NCI-H1092 treated with DMSO at 0.1 percent for 48 hours (cell line): ENCODE measurements at places on chromosomes 7 and 10.

DNA sequence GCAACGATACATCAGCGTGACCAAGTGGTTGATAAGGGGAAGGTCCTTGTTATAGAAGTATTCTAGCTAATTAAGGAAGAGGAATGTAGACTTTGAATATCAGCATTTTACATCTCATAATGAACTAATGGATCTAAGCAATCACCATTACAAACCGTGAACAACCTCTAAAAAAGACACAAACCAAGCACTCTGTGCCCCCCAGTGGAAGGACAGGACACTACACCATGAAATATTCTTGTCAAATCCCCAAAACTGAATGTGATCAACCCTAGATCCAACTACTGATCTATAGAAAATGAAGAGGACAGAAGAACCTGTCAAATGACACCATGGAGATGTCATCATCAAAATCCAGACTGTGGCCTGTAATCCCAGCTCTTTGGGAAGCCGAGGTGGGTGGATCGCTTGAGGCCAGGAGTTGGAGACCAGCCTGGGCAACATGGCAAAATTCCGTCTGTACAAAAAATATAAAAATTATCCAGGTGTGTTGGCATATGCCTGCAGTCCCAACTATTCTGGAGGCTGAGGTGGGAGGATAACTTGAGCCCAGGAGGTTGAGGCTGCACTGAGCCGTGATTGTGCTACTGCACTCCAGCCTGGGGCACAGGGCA is 111.3 kb upstream of the CARD11 start:
- peak; percentile 52 for DNase-seq

- no peak for DNase-seq
Observed at GRCh38 chr7:44400033-44400511, 74.7 kb upstream of the CAMK2B start.

DNA sequence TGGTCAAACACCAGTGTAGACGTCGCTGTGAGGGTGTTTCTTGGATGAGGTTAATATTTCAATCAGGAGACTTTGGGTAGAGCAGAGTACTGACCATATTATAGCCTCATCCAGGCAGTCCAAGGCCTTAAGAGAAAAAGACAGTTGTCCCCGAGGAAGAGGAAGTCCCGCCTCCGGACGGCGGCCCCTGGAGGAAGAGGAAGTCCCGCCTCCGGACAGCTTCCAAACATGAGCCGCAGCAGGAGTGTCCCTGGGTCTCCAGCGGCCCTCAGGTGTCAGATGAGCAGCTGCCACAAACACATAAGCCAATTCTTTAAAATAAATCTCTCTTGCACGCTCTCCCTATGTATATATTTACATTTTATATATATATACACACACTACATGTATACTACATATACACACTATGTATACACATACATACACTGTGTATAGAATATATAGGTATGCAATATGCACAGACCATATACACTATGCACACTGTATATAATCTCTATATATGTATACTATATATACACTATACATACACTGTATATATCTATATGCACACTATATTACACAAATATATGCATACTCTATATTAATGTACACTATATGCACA is 37.5 kb downstream of the PWWP2B start:
- no peak for DNase-seq

- no peak for DNase-seq
Observed at GRCh38 chr10:106310596-106310995, 853.9 kb downstream of the SORCS1 start.

- DNase-seq = peak; percentile 99
Observed at GRCh38 chr7:100673302-100673941, at the start of gene GNB2. Gene GNB2, plus strand, starts transcription at chr7:100673740. Its CDS starts 2,526 bp downstream, at chr7:100676266.

DNA sequence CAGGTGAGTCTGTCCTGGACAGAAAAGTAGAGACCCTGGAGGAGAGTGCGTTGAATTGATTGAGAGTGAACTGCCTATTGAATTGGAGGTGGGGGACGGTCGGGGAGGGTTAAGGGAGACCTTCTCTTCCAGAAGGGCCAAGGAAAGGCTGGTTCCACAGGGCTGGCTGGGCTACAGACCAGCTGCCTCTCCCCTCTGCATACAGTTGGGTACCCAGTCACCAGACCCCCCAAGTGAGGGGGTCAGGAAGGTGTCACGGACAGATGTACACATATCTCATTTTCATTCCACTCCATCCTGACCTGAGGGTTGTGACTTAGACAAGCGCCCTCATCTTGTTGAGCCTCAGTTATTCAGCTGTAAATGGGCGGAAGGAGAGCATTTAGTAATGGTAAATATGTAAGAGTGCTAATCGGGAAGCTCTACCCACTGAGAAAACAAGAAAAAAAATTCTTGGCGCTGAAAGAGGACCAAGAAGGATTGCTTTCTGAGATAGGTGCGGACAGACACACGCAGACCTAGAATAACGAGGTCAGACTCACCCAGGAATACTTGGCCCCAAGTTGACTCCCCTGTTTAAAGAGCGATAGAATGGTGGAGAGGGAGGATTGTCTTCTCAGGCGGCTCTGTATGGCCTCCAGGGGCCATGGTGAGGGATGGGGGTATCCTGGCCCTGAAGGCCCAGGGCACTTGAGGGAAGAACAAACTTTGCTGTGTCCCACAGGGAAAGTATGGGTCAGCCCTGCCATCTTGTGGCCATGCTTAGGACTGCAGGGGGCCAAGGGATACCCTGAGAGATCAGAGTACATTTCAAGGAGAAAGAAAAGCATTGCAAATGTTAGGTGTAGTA is 7.2 kb upstream of the MBL2 start:
- no peak for DNase-seq

- DNase-seq = no peak
Observed at GRCh38 chr10:117819304-117819703, 227.4 kb downstream of the RAB11FIP2 start.

GRCh38 chr7:36894190-36894589 is 169.9 kb upstream of the AOAH start:
- no peak for DNase-seq
